Stimulated activated CD8-positive, alpha-beta memory T cell treated with anti-CD3 and anti-CD28 coated beads, Interleukin-4, amount 100 ng/mL, for 1 hour (primary cell): ENCODE measurements at places on chromosomes 11 and 22.

DNA sequence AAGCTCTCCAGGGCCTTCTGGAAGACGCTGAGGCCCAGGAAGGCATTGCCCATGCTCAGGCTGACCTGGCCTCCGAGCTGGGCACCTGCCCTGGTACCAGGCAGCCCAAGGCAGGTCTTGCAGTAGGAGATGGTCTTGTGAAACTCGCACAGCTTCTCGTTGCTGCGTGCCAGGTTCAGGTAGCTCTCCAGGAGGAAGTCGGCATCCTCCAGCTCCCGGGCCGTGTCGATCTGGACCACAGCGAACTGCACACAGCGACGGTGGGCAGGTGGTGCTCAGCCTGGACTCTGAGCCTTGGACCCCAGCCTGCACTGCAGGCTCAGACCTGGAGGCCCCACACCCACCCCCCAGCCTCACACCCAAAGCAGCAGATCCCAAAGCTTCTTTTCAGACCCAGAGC, 1.0 kb downstream of the RAPSN start:
- no peak for DNase-seq

GRCh38 chr22:43110927-43111623, 525 bp downstream of the BIK start:
- no peak for DNase-seq

GRCh38 chr11:117492578-117493251, 165.1 kb downstream of the CEP164 start:
- no peak for DNase-seq

DNA sequence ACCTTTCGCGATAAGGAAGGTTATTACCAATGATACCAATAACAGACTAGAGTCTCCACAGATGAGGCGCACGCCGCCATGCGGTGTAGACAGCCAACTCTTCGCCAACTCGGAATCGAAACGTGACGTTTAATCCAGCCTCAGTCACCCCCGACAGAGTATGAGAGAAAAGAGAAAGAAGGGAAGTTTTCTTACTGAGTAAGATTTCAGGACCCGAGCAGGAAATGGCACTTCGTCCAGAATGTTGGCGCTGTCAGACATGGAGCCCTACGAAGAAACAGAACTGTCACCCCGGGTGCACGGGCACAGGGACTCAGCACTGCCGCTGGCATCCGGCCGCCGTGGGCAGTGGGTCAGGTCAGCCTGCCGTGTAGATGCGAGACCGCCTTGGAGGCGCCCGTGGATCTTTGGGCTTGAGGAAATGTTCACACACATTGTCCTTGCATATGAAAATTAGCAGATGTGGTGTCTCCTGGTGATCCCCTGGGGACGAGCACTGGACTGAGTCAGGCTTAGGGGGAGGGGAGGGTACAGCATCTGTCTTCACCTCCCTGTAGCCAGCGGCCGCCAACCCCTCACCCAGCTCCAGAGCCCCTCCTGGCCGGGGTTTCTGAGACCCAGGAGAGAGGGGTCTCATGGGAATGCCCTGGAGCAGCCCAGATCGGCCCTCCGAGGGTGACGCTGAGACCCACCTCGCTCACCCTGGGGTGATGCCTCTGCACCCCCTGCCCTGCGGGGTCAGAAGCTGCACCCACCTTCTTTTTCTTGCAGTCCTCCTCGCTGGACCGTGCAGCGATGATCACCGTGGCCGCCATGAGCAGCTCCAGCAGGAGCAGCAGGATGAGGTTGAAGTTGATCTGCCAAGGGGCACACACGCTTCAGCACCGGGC, 8.3 kb downstream of the MLC1 start:
- no peak for DNase-seq

GRCh38 chr22:48380016-48380665, 1447.5 kb downstream of the BRD1 start:
- no peak for DNase-seq

- DNase-seq, result no peak
Observed at GRCh38 chr11:61908730-61909316, 8.5 kb downstream of the RAB3IL1 start.

- DNase-seq, result no peak
Observed at GRCh38 chr11:88438721-88439120, 101.2 kb upstream of the CTSC start.

DNA sequence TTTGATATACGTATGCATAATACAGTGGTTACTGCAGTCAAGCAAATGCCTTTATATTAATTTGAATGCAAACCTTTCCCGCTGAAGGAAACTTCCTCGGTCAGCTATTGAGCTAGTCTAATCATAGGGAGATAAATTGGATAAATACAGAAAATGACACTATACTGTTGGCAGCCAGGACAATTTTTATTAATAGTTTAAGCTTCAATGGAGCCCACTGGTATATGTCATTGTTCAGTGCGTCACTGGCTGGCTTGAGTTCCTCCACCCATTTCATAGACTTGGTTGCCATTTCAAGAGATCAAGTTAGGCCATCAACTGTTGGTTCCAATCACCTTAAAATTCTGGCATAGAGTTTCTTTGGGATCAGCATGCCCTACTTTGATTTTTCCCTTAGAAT, 32.5 kb upstream of the DNAJB7 start:
- no peak for DNase-seq

DNA sequence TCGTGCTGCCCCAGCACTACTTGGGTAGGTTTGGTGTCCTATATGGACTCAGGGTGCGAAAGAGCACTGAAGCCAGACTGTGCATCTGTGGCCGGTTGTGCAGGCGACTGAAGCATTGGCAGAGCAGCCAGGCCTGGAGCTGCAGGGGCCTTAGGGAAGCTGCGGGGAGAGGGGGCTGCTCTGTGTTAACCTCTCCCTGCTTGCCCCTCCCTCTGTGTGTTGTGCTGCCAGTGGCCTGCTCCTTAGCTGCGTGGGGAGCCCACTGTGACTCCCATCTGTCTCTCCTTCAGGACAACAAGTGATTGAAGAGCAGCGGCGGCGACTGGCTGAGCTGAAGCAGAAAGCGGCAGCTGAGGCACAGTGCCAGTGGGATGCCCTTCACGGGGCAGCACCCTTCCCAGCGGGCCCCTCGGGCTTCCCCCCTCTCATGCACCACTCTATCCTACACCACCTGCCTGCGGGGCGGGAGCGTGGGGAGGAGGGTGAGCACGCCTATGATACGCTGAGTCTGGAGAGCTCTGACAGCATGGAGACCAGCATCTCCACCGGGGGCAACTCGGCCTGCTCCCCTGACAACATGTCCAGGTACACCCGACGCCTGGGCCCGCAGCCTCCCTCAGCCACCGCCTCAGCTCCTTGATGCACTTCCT, 34.3 kb downstream of the TREH start:
- no peak for DNase-seq

DNA sequence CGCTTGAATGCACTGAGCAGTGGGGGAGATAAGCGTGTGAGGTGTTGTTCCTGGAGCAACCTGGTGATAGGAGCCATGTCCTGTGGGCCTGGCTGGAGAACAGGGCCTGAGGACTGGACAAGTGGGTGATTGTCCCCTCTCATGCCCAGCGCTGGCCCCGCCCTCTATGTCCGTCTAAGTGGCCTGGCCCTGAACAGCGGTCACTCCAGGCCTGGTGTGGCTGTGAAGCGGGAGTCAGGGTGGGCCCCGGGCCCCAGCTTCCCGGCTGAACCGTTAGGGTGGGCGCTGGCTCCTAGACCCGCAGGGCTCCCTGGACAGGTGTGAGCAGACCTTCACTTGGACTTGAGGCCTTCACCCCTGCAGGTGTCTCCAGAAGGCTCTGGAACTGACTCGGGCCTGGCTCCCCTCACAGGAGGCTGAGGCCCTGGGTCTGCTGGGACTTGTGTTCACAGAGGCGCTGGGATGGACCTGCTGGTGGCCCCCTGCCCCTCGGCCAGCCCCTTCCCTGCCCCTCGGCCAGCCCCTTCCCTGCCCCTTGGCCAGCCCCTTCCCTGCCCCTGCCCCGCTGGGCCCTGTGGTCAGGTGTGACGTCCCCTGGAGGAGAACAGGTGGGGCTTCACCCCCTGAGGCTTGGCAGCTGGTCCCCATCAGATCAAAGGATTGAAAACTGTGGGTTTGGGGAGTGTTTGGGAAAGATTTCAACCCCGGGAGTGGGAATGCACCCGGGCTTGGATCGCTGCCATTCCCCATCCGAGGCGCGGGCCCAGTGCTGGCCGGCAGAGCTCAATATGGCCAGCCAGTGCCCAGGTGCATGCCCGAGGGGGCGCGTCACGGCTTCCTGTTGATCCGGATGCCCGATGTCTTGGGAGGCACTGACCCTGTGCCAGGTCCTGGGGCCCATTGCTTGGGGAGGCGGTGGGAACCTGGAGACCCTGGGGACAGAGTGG, 3.2 kb upstream of the MUC6 start:
- DNase-seq, result no peak

- no peak for DNase-seq
Observed at GRCh38 chr22:49392247-49392646, 435.4 kb downstream of the BRD1 start.

- no peak for DNase-seq
Observed at GRCh38 chr11:80778432-80778831, 1337.6 kb upstream of the TENM4 start.

- no peak for DNase-seq
Observed at GRCh38 chr22:30425616-30426387, at the start of gene MTFP1. Gene MTFP1 (plus strand): TSS chr22:30425768. CDS start chr22:30425880, 112 bp downstream.

GRCh38 chr11:13318498-13319295, 41.1 kb downstream of the BMAL1 start:
- no peak for DNase-seq

GRCh38 chr11:35949242-35949641, 5.4 kb downstream of the LDLRAD3 start:
- no peak for DNase-seq

- DNase-seq, result no peak
Observed at GRCh38 chr11:123564221-123564620, 90.2 kb downstream of the SCN3B start.

DNA sequence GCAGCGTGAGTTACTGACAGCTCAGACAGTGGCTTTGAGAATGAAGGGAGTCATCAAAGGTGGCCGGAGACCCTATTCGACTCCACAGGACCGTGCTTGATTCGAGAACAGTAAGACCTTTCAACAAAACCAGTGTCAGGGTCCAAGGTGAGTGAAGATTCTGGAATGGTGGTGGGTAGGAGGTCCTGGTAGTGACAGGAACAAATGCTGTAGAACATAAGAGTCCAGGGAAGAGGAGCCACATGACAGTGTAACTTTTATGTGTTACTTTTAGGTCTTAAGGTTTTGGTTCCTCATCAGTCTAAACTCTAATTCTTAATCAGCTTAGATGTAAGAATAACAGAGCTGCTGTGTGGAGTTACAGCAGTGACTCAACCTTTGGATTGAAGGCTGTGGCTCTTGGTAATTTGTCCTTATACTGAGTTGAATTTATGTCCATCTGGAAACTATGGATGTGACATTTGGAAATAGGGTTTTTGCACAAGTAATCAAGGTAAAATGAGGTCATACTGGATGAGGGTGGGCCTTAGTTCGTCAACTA, 1.8 kb downstream of the TBC1D22A start:
- DNase-seq, result no peak

GRCh38 chr11:44670794-44671193, 56.0 kb upstream of the TSPAN18 start:
- no peak for DNase-seq

GRCh38 chr11:6203327-6203726, 2.0 kb upstream of the C11orf42 start:
- DNase-seq, result no peak

- no peak for DNase-seq
Observed at GRCh38 chr11:73453562-73453961, 77.4 kb downstream of the RELT start.

DNA sequence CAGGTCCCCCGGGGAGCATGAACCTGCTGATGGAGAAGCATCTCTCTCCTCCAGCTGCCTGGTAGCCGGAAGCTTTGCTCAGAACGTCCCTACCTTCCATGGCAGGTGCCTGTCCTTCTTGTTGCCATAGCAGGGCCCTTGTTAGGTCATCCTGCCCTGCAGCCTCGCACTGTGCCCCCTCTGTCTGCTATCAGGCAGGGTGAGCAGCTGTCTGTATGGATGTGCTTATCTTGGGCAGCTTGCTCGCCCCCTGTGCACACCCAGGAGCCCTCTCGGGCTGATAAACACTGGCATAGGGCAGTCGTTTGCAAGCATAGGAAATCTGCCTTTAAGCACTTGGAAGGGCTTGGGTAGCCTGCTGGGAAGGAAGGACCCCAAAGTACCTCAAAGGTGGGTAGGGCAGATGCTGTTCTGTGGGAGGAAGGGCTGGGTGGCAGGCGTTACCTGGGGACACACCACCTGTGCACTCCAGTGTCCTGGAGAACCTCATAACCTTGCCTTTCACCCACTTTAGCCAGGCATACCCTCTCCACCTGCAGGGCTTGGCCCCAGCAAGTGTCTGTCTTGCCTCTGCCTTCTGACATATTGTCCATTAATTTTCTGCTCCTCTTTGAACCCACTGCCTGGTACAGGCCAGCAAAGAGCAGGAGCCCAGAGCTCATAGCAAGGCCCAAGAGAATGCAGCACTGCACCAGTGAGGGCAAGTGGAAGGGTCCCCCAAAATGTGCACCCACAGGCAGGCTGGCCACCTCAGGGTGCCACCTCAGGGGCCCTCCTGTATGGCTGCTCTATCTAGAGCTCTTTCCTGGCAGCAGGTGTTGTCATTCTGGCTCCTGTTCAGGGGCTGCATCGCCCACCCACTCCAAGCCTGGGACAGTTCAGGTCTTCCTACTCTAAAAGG, 8.0 kb upstream of the COMT start:
- DNase-seq, result no peak

GRCh38 chr22:35918456-35918855, 110.2 kb downstream of the RBFOX2 start:
- no peak for DNase-seq

GRCh38 chr11:102580185-102580951, 44.8 kb downstream of the MMP20 start:
- DNase-seq, result no peak

DNA sequence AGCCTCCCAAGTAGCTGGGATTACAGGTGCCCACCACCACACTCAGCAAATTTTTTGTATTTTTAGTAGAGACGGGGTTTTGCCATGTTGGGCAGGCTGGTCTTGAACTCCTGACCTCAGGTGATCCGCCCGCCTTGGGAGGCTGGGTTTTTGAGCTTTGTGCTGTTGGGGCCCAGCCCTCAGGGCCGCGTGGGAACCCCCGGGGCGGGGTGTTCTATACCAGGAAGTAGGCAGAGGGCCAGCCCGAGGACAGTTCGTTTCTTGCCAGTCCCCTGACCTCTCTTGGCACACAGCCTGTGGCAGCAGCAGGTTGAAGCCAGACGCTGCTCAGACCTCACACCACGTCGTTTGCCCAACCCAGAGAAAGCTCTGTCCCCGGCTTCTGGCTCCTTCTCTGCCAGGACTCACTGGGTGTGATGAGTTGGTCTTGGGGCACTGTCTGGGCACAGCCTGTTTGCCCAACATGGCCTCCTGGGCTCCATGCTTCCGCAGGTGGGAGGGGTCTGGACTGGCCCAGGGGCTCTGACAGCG, 24.9 kb upstream of the CHKA start:
- DNase-seq, result no peak

- no peak for DNase-seq
Observed at GRCh38 chr22:30668386-30668710, 673 bp upstream of the DUSP18 start.
